Left renal pelvis (tissue), 4 donors: ENCODE measurements at places on chromosomes 2 and 18. TPM values are rescaled to one million over a fixed set of nuclear protein-coding genes. Genes with fewer than 3 reads are reported as not detected.

DNA sequence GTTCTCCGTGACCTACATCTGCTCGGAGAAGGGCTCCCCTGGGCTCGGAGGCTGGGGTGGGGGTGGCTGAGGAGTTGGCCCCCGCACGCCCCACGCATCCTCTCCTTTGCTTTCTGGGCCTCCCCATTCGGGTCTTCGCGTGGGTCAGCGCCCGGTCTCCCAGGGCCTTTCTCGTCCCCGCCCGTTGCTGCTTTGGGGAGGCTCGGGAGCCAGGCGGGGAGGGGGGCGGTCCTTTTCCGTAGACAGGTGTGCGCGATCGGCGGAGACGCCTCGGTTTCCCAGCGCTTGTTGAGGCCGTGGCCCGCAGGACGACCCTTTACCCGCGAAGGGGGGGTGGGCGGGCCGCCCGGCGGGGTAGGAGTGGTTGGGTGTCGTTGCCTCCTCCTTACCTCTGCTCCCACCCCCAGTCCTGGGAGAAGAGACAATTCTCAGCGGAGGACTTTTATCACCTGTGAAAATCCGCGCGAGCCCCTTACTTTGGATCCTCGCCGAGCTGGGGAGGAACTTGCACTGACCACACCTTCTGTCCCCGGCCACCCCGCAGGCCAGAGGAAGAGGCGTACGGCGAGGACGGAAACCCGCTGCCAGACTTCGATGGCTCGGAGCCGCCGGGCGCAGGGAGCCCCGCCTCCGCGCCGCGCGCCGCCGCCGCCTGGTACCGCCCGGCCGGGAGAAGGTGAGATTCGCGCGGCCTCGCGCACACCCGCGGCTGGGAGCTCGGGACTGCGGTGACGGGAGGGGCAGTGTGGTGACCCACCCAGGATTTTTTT lies 2.6 kb downstream of the ADCYAP1 start:
- no peak for DNase-seq

SGPP2 gene
- 24.1 TPM for polyA plus RNA-seq

MYO7B gene
- 20.8 TPM for polyA plus RNA-seq

MAP4K4 gene
- polyA plus RNA-seq = 94.1 TPM

RAD51AP2 gene
- polyA plus RNA-seq = 0.12 TPM

DNA sequence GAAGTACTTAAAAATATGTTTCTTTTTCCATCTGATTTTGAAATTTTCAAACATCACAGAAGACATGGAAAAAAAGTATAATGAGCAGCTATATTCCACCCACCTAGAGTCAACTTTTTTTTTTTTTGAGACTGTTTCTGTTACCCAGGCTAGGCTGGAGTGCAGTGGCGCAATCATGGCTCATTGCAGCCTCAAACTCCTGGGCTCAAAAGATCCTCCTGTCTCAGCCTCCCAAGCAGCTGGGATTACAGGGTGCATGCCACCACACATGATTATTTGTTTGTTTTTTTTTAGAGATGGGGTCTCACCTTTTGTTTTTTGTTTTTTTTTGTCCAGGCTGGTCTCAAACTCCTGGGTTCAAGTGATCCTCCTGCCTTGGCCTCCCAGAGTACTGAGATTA lies 26.6 kb upstream of the UGGT1 start:
- DNase-seq = no peak

DSG3 gene
- polyA plus RNA-seq = not detected

GRCh38 chr2:200744201-200744602 lies 67.5 kb upstream of the BZW1 start:
- DNase-seq = no peak

RABL2A gene
- 63.7 TPM for polyA plus RNA-seq
